Stimulated activated CD4-positive, alpha-beta T cell treated with anti-CD3 and anti-CD28 coated beads, Interleukin-2, amount 100 ng/mL, for 48 hours (primary cell): ENCODE measurements at places on chromosomes 7 and 10.

- DNase-seq = no peak
Measured at GRCh38 chr10:60323162-60323561, 66.5 kb downstream of the ANK3 start.

DNA sequence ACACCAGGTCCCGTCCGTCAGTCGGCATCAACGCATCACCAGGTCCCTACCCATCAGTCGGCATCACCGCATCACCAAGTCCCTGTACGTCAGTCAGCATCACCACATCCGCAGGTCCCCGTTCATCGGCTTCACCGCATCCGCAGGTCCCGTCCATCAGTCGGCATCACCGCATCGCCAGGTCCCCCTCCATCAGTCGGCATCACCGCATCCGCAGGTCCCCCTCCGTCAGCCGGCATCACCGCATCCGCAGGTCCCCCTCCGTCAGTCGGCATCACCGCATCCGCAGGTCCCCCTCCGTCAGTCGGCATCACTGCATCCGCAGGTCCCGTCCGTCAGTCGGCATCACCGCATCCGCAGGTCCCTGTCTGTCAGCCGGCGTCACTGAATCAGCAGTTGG lies 55.1 kb downstream of the IGF2BP3 start:
- no peak for DNase-seq

DNA sequence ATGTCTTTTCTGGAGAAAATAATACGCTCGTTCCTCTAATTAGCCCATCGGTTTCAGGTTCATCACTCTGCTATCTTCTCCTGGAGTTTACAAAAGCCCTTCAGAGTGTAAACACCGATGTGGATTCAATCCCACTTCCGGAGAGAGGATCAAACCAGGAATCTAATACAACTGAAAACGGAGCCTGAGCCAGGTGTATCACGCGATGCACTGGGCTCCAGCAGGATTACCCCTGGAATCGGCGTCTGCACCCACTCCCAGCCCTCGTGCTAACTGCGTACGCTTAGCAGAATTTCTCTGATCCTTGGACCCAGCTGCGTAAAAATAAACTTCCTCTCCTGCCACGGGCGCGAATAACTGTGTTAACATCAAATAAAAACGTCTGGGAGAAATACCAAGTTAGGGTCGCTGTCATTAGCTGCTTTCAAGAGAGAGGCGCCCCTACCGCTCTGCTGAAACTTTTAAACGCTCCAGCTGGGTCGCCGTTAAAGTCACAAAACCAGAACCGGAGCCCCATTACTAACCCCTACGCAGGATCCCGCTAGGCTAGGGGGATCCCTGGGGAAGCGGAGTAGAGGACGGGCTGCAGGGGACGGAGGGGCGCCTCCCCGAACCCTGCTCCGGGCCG lies 502 bp downstream of the ZNF3 start:
- DNase-seq = no peak

GRCh38 chr10:4607681-4608080 lies 218.3 kb upstream of the AKR1E2 start:
- no peak for DNase-seq

DNA sequence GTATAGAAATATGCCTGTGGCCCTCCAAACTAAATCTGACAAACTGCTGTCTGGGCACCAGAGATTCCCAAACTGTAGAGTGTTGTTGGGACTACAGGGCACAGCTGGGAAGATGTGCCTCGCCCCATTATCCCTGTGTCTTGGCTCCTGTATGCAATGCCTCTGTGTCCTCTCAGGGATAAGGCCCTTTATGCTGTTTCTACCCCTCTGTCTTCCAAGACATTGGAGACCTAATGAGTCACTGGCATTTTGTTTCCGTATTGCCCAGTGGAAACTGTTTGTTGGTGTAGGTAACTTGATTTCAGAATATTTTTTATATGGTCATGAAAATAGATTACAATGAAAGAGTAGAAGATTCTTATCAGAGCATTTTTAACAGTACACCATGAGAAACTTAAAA lies 183.2 kb downstream of the GLI3 start:
- DNase-seq = no peak

- DNase-seq = no peak
Measured at GRCh38 chr10:97618285-97618684, 15.0 kb downstream of the MORN4 start.

GRCh38 chr10:127315888-127316287 lies 119.5 kb upstream of the INSYN2A start:
- no peak for DNase-seq

DNA sequence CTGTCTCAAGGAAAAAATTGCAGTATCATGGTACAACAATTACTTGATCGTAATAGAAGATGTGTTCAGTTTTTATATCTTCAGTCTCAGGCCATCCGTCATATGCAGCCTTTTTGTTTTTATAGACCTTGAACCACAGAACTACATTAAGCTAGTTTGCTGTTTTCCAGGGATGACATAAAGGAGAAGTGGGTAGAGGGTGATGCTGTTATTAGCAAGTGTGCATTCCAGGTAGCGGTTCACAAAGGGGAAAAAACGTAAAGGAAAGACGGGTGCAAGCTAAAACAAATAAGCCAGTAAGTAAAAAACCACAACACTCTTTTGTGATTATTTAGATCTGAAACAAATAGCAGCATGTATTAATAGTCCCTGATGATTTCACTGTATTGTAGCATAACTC lies 71.7 kb downstream of the BMPR1A start:
- DNase-seq = no peak

- DNase-seq = no peak
Measured at GRCh38 chr7:20896996-20897395, 110.3 kb upstream of the SP8 start.

GRCh38 chr10:37003126-37003525 lies 122.3 kb upstream of the ANKRD30A start:
- DNase-seq = no peak

GRCh38 chr7:51455948-51456347 lies 139.3 kb upstream of the COBL start:
- DNase-seq = no peak

- no peak for DNase-seq
Measured at GRCh38 chr10:34538281-34538829, 276.7 kb downstream of the PARD3 start.

GRCh38 chr10:12109286-12109685 lies 20.2 kb upstream of the SEC61A2 start:
- DNase-seq = no peak

- DNase-seq = no peak
Measured at GRCh38 chr7:55483046-55483445, 89.3 kb downstream of the VOPP1 start.

- no peak for DNase-seq
Measured at GRCh38 chr7:22582863-22583622, 83.1 kb upstream of the STEAP1B start.

DNA sequence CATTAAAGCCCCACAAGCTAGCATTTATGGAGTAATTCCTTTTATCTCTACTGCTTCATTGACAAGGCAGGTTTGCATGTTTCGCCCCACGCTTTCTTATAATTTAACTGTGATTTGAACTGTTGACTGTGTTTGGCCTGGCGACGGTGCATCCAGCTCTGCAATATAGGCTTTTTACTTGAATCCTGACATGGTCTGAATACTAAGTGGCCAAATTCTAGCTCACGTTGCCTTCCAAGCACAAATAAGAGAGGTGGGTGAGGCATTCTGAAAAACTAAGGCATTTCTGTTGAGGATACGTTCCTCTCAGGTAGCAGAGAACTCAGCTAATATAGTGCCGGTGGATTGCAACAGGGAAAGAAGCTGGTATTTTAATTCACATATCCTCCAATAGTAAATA lies 61.8 kb downstream of the NRP1 start:
- no peak for DNase-seq

DNA sequence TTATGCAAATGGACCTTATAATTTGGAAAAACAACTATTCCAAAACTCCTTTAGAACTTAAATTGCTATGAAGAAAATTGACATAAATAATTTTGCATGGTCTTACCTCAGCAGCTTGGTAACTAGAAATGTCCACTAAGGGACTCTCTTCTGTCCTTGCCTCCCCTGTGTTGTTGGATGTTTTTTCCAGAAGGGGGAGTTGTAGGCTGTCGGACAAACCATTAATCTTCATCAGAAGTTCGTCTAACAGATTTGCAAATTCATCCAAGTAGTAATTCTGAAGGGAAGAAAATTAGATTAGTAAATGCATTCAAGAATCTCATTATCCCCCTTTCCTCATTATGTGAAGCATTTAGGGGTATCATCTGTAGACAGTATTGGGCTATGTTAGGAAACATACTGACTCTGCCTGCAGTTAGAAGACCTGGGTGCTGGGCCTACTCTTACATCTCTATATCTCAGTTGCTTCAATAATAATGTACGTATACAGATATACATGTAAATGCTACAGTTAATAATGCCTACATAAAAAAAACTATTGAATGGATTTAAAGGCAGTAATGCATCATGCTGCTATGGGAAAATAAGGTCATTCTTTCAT lies 155.6 kb downstream of the PKD1L1 start:
- DNase-seq = no peak

GRCh38 chr10:100969187-100970075 lies at the start of gene SEMA4G:
TSS of gene SEMA4G (plus strand) at chr10:100969504. CDS start at chr10:100972913, 3,409 bp downstream.
- DNase-seq = peak; percentile 42

GRCh38 chr7:37448636-37449361 lies at the start of gene ELMO1:
TSS of gene ELMO1 (minus strand) at chr7:37448864. CDS start at chr7:37342690, 106,174 bp downstream.
- peak; percentile 67 for DNase-seq

GRCh38 chr7:139829775-139830117 lies 682 bp downstream of the TBXAS1 start:
- no peak for DNase-seq

DNA sequence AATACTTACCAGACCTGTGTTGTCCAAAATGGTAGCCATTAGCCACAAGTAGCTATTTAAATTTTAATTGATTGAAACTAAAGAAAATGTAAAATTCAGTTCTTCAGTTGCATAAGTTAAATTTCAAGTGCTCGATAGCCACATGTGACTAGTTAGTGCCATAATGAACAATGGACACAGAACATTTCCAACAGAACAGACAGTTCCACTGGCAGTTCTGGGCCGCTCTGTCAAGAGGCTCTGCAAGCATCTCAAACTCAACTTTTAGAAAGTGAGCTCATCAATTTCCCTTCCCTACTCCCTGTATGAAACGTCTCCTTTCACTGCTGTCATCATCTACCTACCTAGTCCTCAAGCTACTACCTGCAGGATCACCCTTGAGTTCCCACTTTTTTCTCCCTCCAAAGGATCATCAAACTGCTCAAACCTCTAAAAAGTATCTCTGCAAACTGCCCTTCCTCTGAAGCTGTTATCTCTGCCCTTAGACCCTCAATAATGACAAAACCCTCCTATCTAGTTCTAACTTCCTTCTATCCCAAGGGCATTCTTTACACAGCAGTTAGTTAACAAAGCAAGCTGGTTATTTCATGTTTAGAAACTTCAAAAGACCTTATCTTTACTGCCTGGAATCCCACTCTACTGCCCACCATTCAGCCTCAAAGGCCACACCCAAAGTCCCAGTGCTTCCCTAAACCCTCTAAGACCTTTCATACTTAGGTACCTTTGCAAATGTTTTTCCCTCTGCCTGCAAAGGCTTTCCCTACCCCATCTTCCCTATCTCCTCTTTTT lies 20.6 kb downstream of the SHTN1 start:
- no peak for DNase-seq

DNA sequence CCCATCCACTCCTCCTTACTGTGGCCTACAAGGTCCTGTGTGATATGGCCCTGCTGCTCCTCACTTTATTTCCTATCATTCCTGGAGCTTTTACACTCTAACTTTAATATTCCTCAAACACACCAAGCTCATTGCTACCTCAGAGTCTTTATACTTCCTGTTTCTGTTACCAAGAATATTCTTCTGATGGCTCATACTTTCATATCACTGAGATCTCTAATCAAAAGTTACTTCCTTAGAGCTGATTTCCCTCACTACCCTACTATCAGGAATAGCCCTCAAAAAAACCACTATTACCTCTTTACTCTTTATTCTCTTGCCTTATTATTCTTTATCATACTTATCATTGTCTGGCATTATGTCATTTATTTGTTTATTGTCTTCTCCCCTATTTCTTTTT lies 5.8 kb upstream of the PPP3CB start:
- no peak for DNase-seq

- DNase-seq = no peak
Measured at GRCh38 chr7:69728304-69728703, 130.0 kb downstream of the AUTS2 start.

GRCh38 chr10:108591417-108591816 lies 1331.9 kb downstream of the XPNPEP1 start:
- no peak for DNase-seq

GRCh38 chr7:27587429-27587828 lies 75.3 kb downstream of the HIBADH start:
- no peak for DNase-seq

DNA sequence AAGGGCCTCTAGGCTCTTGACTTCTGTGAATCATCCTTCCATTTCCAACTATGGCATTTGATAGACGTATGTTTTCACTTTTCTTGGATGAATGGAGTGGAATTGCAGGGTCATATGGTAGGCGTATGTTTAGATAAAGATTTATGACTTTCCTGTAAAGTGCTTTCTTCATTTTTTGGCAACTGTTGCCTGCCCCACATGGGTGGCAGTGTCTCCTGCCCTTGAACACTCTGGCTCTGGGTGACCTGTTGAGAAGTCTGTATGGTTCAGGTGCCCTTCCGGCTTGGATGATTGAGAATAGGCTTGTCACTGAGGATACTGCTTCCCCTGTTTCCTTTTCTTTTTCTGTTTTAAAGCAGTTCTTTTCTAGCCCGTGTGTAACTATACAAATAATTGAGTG lies 23.1 kb downstream of the RET start:
- DNase-seq = no peak

DNA sequence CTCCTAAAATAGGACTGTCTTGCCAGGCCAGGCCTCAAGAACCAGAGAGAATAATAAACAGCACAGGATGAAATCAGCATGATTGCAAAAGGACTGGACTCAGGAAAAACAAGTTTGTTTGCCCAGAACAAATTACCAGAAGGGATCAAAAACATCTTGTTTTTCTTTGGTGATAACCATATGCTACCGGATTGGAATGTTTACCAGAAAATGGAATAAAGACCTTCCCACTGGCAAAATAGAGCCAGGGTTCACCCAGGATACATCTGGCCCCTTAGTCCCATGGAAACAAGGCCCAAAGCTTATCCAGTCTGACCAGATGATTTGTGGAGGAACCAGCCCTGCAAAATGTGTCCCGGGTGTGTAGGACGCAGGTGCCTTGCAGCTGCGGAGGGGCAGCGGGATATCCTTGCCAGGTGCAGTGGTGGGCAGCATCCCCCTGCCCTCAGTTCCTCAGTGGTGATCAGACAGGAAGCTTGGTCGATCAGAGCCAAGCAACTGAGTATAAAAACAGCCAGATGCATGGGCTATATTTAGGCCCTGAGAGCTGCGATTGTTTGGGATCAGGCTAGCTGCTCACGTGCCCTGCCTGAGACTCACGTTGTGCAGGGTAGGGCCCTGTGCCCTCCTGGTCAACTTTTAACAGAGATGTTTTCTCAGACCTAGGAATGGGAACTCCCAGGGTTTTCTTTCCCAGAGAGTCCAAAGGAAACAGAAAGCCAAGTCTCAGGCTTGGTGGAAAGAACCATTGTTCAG lies 4.6 kb upstream of the ZNF22 start:
- DNase-seq = no peak

DNA sequence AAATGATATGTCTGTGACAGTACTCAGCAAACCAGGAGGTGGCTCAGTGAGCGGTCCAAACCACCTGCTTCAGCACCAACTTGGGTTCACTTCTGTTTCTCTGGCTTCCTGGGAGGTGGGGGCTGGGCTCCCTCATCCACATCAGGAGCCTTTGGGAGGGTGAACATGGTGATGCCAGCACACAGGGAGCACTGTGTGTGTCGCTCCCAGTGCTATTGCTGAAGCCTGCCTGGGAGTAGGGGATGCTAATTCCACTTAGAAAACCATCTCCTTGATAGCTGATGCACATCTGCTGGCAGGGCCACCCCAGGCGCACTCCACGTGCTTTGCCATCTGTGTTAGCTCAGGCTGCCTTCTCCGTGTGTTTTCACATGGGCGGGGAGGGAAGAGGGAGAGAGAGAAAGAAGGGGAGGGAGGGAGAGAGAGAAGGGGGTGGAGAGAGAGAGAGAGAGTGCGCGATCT lies 58.0 kb downstream of the RAMP3 start:
- no peak for DNase-seq
